ENCODE measurements at places on chromosomes 3 and 15.

DNA sequence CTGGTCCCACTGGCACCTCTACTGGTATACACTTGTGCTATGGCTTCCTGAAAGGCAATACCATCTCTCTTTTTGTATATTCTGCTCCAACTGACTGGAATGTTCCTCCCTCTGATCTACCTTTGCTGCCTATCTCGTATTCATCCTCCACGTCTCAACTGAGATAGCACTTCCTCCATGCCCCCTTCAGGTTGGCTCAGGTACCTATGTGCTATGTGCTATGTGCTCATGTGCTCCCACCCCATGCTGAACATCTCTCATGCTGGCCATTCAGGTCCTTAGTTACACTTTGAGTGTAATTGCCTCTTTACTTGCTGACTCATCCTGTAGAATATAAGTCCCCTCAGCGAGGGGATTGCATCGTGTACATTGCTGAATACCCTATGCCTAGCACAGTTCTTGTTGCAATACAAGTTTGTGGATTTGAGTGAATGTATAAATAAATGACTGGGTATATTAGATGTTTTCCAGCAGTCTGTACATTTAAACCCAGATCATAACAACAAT lies 156.9 kb downstream of the SOX2 start:
- DNase-seq: no peak

DNA sequence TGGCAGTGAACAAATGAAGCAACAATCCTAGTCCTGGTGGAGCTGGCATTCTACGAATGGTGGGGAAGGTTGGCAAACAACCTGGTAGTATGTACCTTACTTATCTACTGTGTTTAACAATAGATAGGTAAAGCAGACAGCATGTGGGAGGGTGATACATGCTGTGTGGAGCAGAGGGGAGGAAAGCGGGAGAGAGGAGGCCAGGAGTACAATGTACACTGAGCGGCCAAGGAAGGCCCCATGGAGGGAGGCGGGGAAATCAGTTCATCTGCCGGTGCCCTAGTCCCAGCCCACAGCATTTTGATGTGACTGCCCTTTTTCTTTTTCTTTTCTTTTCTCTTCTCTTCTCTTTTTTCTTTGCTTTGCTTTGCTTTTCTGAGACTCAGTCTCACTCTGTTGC lies 5.3 kb upstream of the RHCG start:
- DNase-seq: no peak

DNA sequence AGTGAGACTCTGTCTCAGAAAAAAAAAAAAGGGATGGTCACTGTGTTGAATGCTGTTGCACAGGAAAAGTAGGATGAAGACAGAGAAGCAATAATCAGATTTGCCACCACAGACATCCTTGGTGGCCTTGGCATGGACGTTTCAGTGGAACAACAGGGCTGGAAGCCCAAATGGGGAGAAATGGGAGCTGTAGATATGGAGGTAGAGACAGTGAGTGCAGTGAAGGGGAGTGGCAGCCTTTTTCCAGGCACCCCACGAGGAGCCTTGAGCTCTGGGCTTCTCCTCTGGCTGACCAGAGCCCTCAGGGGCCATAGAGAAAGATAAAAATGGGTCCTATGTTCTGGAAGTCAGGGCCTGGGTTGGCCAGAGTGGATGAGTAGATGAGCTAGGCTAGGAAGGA lies 12.3 kb upstream of the DOCK3 start:
- DNase-seq: no peak

GRCh38 chr15:45254405-45254804 lies 2.4 kb downstream of the SLC28A2 start:
- no peak for DNase-seq

GRCh38 chr3:198046120-198046857 lies 86.3 kb downstream of the LMLN start:
- DNase-seq: no peak

DNA sequence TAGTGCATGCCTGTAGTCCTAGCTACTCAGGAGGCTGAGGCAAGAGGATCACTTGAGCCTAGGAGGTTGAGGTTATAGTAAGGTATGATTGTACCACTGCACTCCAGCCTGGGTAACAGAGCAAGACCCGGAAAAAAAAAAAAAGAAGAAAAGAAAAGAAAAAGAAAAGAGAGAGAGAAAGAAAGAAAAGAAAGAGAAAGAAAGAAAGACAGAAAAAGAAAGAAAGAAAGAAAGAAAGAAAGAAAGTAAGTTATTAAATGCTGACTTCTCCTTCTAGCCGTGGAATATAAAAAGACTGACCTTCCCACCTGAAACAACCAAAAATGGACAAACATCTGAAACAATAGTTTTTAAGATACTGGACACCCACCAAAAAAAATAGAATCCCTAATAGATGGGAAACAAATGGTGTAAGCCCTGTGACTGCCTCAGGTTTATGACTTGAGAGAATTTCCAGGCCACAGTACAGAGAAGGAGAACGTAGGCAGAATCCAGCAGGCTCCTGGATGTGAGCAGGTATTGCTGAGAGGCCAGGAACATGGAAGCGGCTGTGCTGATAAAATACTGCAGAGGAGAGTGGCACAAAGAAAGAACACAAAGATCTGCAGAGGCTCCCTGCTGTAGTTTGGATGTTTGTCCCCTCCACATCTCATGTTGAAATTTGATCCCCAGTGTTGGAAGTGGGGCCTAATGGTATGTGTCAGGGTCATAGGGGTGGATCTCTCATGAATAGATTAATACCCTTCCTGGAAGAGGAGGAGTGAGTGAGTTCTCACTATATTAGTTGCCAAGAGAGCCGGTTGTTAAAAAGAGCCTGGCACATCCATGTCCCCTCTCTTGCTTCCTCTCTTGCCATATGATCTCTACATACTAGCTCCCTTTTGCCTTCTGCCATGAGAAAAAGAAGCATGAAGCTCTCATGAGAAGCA lies 41.8 kb upstream of the PRSS50 start:
- DNase-seq: no peak

Measured in COLO829 (cell line).